ENCODE measurements at places on chromosomes 11 and 22.

GRCh38 chr22:40325315-40325714 is 21.0 kb upstream of the ADSL start:
- DNase-seq = no peak

GRCh38 chr11:70662691-70663098 is 264.4 kb downstream of the CTTN start:
- no peak for DNase-seq

GRCh38 chr11:82321206-82321605 is 412.5 kb downstream of the FAM181B start:
- no peak for DNase-seq

GRCh38 chr22:44519886-44520285 is 21.9 kb upstream of the RTL6 start:
- no peak for DNase-seq

DNA sequence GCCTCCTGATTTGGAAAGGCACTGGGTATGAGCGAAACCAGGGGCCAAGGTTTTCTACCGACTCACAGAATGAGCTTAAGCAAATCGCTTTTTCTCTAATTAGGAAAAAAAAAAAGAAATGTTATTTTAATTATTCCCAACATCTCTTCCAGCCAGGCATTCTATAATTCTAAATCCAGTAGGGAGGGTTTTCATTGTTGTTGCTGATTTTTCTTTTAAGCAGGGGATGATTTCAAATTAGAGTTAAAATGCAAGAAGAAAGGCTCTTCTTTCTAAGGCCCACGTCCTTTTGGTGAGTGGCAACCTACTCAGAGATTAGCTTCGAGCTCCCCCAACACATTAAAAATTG is 8.9 kb downstream of the MYH9 start:
- DNase-seq = no peak

GRCh38 chr11:33761471-33761870 is 12.8 kb downstream of the FBXO3 start:
- no peak for DNase-seq

GRCh38 chr11:38163526-38163925 is 1565.5 kb upstream of the RAG2 start:
- DNase-seq = no peak

DNA sequence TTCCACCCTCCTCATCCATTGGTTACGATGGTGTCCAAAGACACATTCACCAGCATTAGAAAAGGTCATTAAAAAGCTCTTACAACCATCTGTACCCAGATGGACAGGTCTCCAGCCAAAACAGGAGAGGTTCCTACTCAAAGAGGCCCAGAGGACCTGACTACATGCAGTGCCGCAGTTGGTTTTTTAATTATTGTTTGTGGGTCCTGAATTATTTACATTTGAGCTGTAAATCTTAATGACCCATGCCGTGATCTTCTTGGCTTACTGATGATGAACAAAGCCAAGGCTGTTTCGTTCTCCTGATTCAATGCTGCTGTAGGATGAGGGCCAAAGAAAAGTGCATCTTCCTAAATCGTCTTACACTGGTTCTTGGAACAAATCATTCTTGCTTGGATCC is 83.7 kb downstream of the CADM1 start:
- no peak for DNase-seq

DNA sequence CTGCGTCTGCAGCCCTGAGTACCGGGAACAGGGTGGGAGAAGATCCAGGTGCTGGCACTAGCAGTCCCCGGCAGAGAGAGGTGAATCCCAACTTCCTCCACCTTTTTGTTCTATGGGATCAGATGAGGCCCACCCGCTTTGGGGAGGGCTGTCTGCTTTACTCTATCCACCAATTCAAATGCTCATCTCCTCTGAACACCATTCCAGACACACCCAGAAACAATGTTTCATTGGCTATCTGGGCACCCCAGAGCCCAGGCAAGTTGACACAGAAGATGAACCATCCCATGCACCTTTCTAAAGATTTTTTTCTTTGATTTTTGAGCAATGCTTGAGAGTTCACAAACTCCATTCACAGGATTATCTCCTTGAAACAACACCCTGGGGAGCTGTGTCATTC is 78.0 kb downstream of the PARVB start:
- DNase-seq = no peak

DNA sequence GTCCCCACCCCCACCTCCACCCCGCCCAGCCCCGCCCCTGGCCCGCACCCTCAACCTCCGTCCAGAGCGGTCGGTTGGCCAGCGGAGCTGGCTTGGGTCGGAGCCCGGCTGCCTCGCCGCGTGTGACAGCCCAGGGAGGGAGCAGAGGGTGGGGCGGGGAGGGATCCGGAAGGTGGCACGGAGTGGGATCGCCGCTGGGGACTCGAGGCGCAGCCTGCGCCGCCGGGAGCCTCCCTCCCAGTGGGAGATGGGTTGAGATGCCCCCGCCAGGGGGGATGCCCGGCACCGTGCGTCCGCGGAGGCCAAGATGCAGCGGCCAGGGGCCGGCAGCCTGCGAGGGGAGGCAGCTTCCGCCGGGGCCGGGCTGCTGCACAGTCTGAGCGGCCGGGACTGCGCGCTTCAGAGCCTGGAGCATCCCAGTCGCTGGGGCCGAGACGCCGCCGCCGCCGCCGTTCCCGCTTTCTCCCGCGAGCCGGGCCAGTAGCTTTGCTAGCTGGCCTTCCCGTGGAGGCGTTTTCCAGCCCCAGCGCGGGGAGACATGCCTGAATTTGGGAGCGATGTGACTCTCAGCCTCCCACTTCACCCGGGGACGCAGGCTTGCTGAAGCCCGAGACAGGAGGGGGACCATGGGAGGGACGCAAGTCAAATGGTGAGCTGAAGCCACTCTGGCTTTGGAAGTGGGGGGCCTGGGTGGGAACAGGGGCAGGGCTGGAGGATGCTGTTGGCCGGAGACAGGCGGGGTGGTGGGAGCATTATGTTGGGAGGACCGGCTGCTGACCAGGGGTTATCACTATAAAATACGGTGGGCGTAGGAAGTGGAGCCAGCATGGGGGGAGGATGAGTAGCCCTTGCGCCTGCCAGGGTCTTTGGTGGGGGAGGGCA is 40.2 kb downstream of the DIXDC1 start:
- DNase-seq = no peak

DNA sequence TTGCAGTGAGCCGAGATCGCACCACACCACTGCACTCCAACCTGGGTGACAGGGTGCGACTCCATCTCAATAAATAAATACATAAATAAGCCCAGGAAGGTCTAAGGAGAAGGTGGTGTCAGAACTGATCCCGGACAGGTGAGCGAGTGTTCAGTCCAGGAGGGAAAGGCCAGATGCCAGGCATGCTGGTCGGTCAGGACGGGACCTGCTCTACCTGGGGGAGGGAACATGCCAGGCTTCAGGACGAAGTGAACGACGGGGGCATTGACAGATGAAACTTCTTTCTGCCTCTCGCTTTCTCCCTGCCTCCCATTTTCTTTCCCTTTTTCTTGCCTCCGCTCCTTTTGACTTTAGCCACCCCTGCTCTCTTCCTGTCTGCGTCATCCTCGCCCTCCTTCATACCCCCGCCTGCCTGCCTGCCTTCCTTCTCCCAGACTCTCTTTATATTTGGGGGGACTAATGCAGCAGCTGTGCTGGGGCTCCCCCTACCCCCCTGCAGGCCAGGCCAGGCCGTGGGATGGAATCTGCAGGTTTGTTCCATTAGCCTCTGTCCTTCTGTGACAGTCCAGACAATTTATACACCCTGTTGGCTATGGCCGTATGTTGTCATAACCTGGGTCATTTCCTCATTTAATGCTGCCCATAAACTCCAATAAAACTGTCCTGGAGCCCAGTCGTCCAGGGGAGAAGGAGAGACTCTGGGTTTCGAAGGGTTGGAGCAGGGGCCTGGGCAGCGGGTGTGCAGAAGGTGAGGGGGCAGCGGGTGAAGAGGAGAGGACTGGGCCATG is 209.2 kb upstream of the TBCEL start:
- no peak for DNase-seq

- DNase-seq = peak; percentile 94
These were observed 28.4 kb downstream of the KIAA0930 start for GRCh38 chr22:45212306-45212709.

DNA sequence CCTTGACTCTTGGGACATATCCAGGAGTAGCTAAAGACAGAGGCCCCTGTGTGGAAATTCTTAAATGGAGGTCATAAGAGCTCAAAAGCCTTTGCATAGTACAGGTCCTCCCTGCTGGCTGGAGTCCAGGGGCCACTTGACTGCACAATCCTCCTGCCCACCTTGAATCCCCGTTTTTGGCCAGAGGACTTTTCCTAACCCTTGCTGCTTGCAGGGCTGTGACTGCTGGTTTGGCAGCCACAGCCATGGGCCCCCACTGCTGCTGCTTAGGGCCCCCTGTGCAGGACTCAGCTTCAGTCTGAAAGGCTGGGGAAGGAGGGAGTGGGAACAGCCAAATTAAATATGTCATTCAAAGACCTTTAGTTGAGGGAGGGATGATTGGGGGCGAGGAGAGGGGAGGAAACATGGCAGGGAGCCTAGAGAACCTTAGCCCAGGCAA is 33.4 kb downstream of the ARHGAP1 start:
- DNase-seq = no peak

Data from Caki2 (cell line).